Vagina (tissue), 2 donors: ENCODE measurements at places on chromosomes 6 and 20. TPM values are rescaled to one million over a fixed set of nuclear protein-coding genes. Genes with fewer than 3 reads are reported as not detected.
A peak's percentile ranks its signal among the peaks of the same experiment; 100 is the strongest.

PNPLA1 gene
- total RNA-seq, result not detected

CGAS gene
- total RNA-seq, result 8.3 TPM

PPP1R14C gene
- 23.8 TPM for total RNA-seq

CLPSL2 gene
- total RNA-seq, result not detected

THEMIS gene
- total RNA-seq, result 5.6 TPM

PTK6 gene
- 25.8 TPM for total RNA-seq

CPNE5 gene
- 6.6 TPM for total RNA-seq

GGT7 gene
- total RNA-seq, result 18.9 TPM

MAD2L1BP gene
- total RNA-seq, result 58.4 TPM

ANKEF1 gene
- 4.2 TPM for total RNA-seq

MTFR2 gene
- 1.2 TPM for total RNA-seq

EFCAB8 gene
- not detected for total RNA-seq

DNAAF9 gene
- 18.4 TPM for total RNA-seq

R3HDML gene
- total RNA-seq, result not detected

GMPR gene
- 2.0 TPM for total RNA-seq

- no peak overlapping the region for H3K27ac ChIP-seq
- H3K4me3 ChIP-seq, result no peak overlapping the region
- no peaks in the 10 kb centered on the region for H3K36me3 ChIP-seq
- H3K27me3 ChIP-seq, result no peaks in the 10 kb centered on the region
These were observed 118.1 kb downstream of the EYA4 start for GRCh38 chr6:133359256-133359655.

- no peaks in the 10 kb centered on the region for H3K27me3 ChIP-seq
- H3K4me3 ChIP-seq, result no peak overlapping the region
- no peaks in the 10 kb centered on the region for H3K4me1 ChIP-seq
- no peaks in the 10 kb centered on the region for H3K36me3 ChIP-seq
- no peak overlapping the region for H3K27ac ChIP-seq
These were observed 393.0 kb downstream of the PAX1 start for GRCh38 chr20:22098511-22098910.

- H3K27ac ChIP-seq, result peak overlapping the region; percentile 89
- no peak for DNase-seq
- no peaks in the 10 kb centered on the region for H3K27me3 ChIP-seq
- H3K4me1 ChIP-seq, result peaks cover 51% of the 10 kb centered on the region
- H3K4me3 ChIP-seq, result peak overlapping the region; percentile 77
These were observed 3.3 kb downstream of the VEGFA start for GRCh38 chr6:43773050-43773979.

DNA sequence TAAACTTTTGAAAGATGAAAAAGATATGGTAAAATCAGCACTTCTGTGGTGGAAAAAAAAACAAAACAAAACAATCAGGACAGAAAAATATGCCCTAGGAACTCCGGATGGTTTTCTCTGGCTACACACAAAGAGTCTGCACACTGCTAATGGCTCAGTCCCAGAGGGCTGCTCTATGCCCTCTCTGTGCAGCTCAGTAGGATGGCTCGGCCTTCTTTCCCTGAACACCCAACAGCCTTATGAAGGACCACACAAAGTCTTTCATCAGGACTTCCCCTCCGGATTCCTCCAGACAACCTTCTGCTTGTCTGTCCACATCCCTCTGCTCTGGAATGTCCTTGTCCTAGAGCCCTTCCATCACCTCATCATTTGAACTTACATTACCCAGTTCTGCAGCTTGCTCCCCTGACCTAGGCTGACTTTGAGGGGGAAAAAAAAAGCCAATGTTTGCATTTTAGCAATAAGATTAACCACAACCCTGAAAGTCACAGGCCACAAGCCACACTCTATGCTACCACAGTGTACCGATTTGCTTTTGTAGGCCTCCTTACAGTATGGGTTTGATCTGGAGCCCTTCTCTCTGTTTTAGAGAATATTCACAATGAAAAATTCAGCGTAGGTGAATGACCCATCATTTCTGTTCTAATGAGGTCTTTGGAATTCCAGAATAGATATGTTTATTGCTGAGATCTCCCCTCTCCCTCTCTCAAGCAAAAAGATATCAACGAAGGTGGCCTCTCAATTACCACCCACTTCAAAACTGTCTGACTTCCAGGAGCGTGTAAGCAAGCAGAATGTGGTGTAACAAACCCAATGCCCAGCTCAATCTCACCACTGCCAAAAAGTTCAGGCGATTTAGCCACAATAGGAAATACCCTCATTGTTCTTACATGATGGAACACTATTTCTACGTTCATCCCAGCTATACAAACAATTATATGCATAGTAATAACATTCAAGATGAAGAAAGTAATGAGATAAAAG is 164.0 kb downstream of the GMDS start:
- no peak overlapping the region for H3K27ac ChIP-seq
- no peak for DNase-seq
- no peaks in the 10 kb centered on the region for H3K36me3 ChIP-seq

DNA sequence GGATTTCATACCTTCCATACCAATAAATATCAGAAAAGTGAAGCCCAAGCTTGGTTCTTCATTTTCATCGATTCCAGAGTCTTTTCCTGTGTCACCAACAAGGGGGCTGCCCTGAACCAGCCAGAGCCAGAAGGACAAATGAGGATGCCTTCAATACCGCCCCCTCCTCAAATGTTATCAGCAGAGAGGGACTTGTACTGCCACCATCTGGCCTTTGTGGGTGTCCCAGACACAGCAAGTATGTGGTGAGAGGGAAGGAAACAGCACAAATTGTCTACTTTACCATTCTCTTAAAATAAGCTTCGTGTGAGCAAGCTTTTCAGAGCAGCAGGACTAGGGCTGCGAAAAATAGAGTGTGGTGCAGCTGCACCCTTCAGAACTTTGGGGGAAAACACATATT is 165.3 kb downstream of the SOBP start:
- peaks cover 15% of the 10 kb centered on the region for H3K4me1 ChIP-seq
- no peak overlapping the region for H3K4me3 ChIP-seq
- H3K27ac ChIP-seq, result no peak overlapping the region
- H3K27me3 ChIP-seq, result no peaks in the 10 kb centered on the region

DNA sequence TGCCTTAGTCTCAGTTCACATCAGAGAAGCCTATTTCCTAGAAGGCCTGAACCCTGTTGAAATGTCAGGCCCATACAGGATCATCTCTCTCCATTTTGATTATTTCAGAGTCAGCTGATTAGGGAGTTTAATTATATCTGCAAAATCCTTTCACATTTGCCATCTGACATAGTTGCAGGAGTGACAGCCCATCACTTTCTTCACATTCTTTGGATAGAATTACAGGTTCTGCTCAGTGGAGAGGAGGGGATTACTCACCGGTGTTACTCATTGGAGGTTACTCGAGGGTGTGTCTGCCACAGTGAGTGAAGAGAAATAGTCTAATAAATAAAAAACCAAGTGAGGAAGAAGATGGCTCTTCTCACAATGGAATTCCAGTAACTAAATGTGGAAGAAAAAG is 216.8 kb downstream of the TMEM242 start:
- no peak overlapping the region for H3K27ac ChIP-seq
- no peak for DNase-seq
- no peaks in the 10 kb centered on the region for H3K27me3 ChIP-seq
- H3K36me3 ChIP-seq, result no peaks in the 10 kb centered on the region

GRCh38 chr6:139290787-139291311 is 949 bp downstream of the TXLNB start:
- no peaks in the 10 kb centered on the region for H3K36me3 ChIP-seq
- no peak overlapping the region for H3K4me3 ChIP-seq
- peak overlapping the region; percentile 75 for H3K27ac ChIP-seq
- H3K4me1 ChIP-seq, result peaks cover 12% of the 10 kb centered on the region
- no peaks in the 10 kb centered on the region for H3K27me3 ChIP-seq

GRCh38 chr6:37368961-37369320 is 15.2 kb downstream of the RNF8 start:
- no peak overlapping the region for H3K4me3 ChIP-seq
- H3K36me3 ChIP-seq, result peaks cover 29% of the 10 kb centered on the region
- no peak for DNase-seq
- H3K4me1 ChIP-seq, result peaks cover 9% of the 10 kb centered on the region

- H3K36me3 ChIP-seq, result no peaks in the 10 kb centered on the region
- DNase-seq, result no peak
- H3K4me3 ChIP-seq, result no peak overlapping the region
- H3K4me1 ChIP-seq, result no peaks in the 10 kb centered on the region
- no peak overlapping the region for H3K27ac ChIP-seq
These were observed 375.1 kb downstream of the PHF3 start for GRCh38 chr6:64010666-64011065.

- no peak for DNase-seq
- no peaks in the 10 kb centered on the region for H3K36me3 ChIP-seq
- peaks cover 4% of the 10 kb centered on the region for H3K4me1 ChIP-seq
- no peaks in the 10 kb centered on the region for H3K27me3 ChIP-seq
- no peak overlapping the region for H3K27ac ChIP-seq
- H3K4me3 ChIP-seq, result no peak overlapping the region
These were observed 92.6 kb downstream of the CDC5L start for GRCh38 chr6:44480097-44480541.

DNA sequence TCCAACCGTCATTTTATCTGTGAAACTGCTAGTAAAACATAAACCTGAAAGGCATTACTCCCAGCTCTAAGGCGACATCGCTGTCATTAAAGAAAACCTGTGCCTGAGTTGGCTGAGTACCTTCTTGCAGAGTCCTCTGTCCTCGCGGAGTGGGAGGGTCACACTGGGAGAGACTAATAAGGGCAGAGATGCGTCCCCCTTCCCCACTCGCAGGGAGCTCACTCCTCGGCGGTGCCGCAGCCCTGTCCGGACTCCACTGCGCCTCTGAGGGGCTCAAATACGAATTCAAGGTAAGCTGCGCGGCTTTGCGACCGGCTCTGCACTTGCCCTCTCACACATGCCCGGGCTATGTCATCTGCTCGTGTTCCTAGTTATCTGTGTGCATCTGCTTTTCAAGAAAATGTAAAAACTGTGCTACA is at the start of gene COL19A1:
Gene COL19A1, plus strand, starts transcription at position 206 of the 419 bp plus-strand sequence. CDS start 13,012 bp downstream, outside the sequence.
- no peaks in the 10 kb centered on the region for H3K36me3 ChIP-seq
- peaks cover 11% of the 10 kb centered on the region for H3K4me1 ChIP-seq
- no peak within 1 kb of the TSS for H3K27ac ChIP-seq
- no peak for DNase-seq
- no peaks in the 10 kb centered on the region for H3K27me3 ChIP-seq

GRCh38 chr6:131124336-131125071 is 10.8 kb upstream of the AKAP7 start:
- no peak overlapping the region for H3K27ac ChIP-seq
- no peaks in the 10 kb centered on the region for H3K27me3 ChIP-seq
- no peak for DNase-seq
- H3K36me3 ChIP-seq, result no peaks in the 10 kb centered on the region
- H3K4me3 ChIP-seq, result no peak overlapping the region

DNA sequence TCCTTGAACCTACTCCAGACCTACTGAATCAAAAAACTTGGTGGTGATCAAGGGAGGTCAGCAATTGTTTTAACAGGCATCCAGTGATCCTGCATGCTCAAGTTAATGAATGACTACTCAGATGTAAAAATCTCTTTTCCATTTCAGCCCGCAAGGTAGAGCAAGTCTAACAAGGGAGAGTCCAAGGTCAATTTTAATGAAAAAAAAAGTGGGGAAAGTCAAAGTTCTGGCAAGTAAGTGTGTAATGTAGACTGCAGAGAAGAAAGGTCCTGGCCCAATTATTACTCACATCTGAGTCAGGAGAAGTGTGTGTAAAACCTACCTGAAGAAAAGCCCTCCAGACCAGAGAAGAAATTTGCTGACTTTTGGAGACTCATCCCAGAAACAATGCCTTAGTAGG is 193.5 kb downstream of the UBE3D start:
- H3K27me3 ChIP-seq, result no peaks in the 10 kb centered on the region
- no peak for DNase-seq
- H3K4me3 ChIP-seq, result no peak overlapping the region
- no peak overlapping the region for H3K27ac ChIP-seq

GRCh38 chr6:149888093-149888492 is 9.8 kb downstream of the RAET1E start:
- H3K36me3 ChIP-seq, result no peaks in the 10 kb centered on the region
- no peaks in the 10 kb centered on the region for H3K27me3 ChIP-seq
- peaks cover 11% of the 10 kb centered on the region for H3K4me1 ChIP-seq
- DNase-seq, result no peak

- DNase-seq, result peak; percentile 54
- no peak overlapping the region for H3K27ac ChIP-seq
- no peak overlapping the region for H3K4me3 ChIP-seq
- no peaks in the 10 kb centered on the region for H3K27me3 ChIP-seq
These were observed 16.8 kb downstream of the SCML4 start for GRCh38 chr6:107807196-107807811.

- H3K4me3 ChIP-seq, result no peak overlapping the region
- H3K27me3 ChIP-seq, result no peaks in the 10 kb centered on the region
- no peaks in the 10 kb centered on the region for H3K4me1 ChIP-seq
- no peaks in the 10 kb centered on the region for H3K36me3 ChIP-seq
These were observed 236.0 kb upstream of the TENT5A start for GRCh38 chr6:81988446-81988845.

GRCh38 chr6:45657226-45657625 is 279.5 kb upstream of the SUPT3H start:
- H3K4me1 ChIP-seq, result peaks cover 11% of the 10 kb centered on the region
- DNase-seq, result no peak
- no peaks in the 10 kb centered on the region for H3K36me3 ChIP-seq
- H3K27me3 ChIP-seq, result no peaks in the 10 kb centered on the region

GRCh38 chr20:528923-529604 is 14.5 kb downstream of the CSNK2A1 start:
- H3K4me3 ChIP-seq, result no peak overlapping the region
- H3K4me1 ChIP-seq, result peaks cover 40% of the 10 kb centered on the region
- no peak overlapping the region for H3K27ac ChIP-seq
- DNase-seq, result no peak
- no peaks in the 10 kb centered on the region for H3K27me3 ChIP-seq

GRCh38 chr20:57857118-57857517 is 147.3 kb upstream of the PMEPA1 start:
- no peaks in the 10 kb centered on the region for H3K36me3 ChIP-seq
- no peak for DNase-seq
- no peak overlapping the region for H3K27ac ChIP-seq
- no peaks in the 10 kb centered on the region for H3K4me1 ChIP-seq
- H3K4me3 ChIP-seq, result no peak overlapping the region

- no peak overlapping the region for H3K27ac ChIP-seq
- no peak for DNase-seq
- H3K36me3 ChIP-seq, result no peaks in the 10 kb centered on the region
- H3K4me1 ChIP-seq, result no peaks in the 10 kb centered on the region
These were observed 26.3 kb upstream of the LAMP5 start for GRCh38 chr20:9488063-9488462.

DNA sequence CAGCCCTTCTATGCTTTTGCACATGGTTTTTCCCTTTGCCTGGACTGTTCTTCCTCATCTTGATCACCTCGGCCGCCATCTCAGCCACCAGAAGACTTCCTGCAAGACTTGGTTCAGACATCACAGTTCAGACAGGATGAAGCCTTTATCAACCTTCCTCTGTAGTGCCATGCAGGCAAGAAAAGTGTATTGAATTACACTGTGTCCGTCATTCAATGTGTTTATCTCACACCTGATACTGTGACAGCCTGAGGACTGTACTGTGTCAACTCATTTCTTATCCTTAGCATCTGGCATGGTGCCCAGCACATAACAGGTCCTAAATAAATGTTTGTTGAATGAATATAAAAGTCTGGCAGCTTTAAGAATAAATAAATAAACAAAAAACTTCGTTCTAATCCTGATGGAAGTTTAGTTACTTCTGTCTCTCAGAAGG is 133.3 kb upstream of the MAN1A1 start:
- H3K27ac ChIP-seq, result no peak overlapping the region
- H3K36me3 ChIP-seq, result no peaks in the 10 kb centered on the region
- no peaks in the 10 kb centered on the region for H3K27me3 ChIP-seq
- DNase-seq, result no peak
- no peaks in the 10 kb centered on the region for H3K4me1 ChIP-seq

- no peak for DNase-seq
- H3K4me1 ChIP-seq, result no peaks in the 10 kb centered on the region
These were observed 50.8 kb upstream of the BACH2 start for GRCh38 chr6:90347411-90347851.
